ENCODE measurements at places on chromosomes 13 and 19. TPM values are rescaled to one million over a fixed set of nuclear protein-coding genes. Genes with fewer than 3 reads are reported as not detected.

DNA sequence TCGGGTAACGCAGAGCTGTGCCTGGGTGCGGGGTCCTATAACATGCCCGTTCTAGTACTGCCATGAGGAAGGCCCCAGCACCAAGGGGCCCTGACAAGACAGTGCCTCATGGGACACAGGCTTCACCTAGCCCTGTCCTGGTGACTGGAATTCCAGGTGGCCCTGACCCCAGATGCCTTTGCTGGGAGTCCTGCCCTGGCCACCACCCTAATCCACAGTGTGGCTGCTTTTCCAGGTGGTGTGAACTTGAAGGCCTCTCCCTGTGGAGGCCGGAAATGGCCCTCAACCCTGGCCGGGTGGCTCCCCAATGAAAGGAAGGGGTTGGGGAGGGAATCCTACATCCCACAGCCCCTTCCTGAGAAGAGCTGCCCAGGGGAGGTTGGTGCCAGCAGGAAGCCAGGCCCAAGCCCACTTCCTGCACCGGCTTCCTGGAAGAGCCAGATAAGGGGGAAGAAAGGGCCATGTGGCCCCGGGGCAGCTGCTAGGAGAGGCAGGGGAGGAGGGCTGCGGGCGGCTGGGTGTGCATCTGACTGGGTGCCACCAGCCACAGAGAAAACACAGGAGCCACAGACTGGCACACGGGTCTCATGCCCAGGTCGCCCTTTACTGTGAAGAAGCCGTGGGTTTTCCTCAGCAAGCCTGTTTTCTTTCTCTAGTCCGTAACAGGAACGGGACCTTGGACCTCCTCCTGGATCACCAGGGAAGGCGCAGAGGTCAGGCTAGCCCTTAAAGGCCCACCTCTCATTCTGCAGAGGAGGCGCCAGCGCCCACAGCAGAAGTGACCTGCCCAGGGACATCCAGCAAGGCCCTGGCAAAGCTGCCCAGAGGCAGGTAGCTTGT lies 4.7 kb downstream of the LSM4 start:
- no peak for DNase-seq

DNA sequence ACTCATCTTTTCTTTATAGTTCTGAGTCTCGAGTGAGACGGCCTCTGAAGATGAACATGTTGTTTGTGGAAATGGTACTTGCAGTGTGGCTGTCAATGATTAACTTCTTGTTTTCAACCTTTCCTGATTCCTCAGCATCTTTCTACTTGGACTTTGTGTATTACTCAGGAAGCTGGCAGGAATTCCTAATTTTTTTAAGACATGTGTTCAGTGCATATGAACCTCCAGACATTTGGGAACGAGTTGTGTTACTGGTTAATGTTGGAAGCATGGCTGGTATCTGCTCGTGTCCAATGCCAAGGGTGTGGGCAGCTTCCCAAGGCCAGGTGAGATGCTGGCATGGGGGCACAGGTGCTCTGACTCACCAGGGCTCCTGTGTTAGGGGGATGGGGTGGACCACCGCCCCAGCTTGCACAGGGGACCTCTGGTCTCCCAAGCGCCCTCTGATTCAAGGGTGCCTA lies 61.1 kb upstream of the MCF2L start:
- DNase-seq: no peak

DNA sequence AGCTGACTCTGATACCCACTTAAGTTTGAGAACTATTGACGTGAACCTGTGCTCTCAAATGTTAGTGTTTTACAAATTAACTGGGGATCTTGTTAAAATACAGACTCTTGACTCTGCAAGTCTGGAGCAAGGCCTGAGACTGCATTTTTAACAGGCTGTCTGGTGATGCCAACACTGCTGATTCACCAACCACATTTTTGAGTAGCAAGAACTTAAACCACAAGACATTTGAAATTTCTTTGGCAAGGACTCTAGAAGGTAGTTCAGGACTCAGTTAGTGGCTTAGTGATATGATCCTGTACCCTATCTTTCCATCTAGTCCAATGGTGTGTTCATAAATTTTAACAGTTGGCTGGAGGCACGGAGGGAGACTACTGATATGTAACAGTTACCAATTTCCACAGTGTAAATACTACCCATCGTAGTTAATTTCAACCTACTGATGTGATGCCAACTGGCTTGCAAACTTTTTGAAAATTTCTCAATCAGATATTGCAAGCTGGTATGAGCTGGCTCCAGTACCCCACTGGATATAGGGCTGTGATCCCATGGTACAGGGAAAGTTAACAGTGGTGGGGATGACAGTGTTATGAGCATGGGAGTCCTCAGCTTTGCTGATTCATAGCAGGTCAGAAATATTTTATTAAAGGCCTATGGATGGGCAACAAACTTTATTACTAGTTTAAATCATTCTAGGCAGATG lies 255.1 kb downstream of the TBC1D4 start:
- DNase-seq: no peak

DNA sequence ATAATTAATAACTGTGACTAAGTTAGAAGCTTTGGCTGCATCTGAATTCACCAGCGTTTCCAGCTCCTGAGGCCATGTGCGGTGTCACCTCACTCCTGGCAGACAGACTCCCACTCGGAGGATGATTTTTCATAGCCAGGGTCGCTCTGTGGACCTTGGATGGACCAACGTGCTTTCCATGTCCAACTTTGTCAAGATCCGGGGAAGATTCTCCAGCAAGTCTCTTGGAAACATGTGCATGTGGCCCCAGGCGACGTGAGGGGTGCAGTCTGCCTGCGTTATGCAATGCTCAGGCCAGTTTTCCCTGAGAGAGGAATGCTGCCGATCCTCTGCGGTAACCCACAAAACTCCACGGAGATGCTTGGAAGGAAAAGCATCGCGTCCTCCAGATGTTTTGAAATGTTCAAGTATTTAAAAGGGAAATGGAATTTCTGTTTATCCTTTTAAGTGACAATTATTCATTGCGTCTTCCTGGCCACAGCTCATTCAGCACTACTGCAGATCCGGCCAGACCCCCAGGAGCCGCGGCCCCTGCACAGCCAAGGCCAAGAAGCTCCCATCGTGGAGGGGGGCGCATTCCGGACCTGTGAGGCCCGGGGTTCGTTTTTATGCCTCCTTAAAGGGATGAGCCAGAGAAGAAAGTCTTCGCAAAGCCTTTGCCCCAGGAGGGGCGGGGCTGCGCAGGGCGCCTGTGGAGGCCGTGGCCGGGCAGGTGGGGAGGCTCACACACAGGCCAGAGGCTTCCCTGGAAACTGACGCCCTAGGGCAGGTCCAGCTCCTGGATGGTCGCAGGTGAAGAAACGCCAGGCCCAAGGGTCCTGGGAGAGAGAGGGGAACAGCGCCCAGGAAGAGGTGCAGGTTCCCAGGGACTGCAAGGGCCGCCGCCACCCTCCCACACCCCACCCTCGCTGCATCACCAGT lies 46.0 kb downstream of the C13orf46 start:
- DNase-seq: no peak

- DNase-seq: no peak
Observed at GRCh38 chr13:77316430-77316829, 10.5 kb downstream of the MYCBP2 start.

- DNase-seq: no peak
Observed at GRCh38 chr13:62933809-62934208, 1518.2 kb upstream of the PCDH20 start.

DNA sequence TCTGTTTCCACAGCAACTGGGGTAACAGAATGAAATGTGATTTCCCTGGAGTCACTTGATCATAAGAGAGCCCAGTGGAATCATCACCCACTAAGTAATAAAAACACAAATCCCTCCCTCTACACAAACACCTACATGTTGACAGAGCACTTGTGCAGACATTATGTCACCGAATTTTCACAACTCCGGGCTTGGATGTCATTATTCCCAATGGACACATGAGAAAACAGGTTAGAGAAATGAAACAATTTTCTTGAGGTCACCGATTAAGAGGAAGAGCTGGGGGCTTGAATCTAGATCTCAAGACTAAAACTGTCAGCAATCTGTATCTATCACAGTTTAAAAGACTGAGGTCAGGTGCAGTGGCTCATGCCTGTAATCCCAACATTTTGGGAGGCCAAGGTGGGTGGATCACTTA lies 3.1 kb downstream of the XRCC1 start:
- no peak for DNase-seq

- no peak for DNase-seq
Observed at GRCh38 chr19:49422407-49423070, 702 bp downstream of the PTH2 start.

GRCh38 chr13:108919036-108919907 lies 289.9 kb downstream of the MYO16 start:
- DNase-seq: no peak

DNA sequence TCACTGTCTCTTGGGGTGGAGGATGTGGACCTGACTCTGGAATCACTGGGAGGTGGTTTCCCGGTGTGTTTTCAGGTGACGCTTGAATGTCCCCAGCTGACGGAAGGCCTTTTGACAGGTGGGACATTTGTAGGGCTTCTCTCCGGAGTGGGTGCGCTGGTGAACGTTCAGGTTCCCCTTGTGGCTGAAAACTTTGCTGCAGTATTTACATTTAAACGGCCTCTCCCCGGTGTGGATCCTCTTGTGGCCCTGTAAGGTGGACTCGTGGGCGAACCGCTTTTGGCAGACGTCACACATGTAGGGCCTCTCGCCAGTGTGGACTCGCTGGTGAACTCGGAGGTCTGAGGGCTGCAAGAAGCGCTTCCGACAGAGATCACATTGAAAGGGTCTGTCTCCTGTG lies 7.8 kb downstream of the ZSCAN5B start:
- no peak for DNase-seq

GRCh38 chr19:35879770-35880317 lies 11.5 kb downstream of the APLP1 start:
- DNase-seq: peak; percentile 81

DNA sequence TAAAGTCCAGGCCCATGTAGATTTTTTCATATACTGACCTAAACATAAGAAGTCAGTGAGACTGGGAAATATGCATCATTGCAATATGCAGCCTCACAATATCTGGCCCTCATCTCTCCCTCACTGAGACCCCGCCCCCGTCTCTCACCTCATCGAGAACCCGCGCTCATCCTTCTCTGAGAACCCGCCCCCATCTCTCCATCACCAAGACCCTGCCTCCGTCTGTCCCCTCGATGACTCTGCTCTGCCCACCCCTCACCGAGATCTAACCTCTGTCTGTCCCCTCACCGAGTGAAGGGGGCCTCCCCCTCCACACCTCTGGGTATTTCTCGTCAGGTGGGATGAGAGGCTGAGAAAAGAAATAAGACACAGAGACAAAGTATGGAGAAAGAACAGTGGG lies 20.5 kb upstream of the ZNF846 start:
- no peak for DNase-seq

- no peak for DNase-seq
Observed at GRCh38 chr19:45822716-45823115, 7.6 kb upstream of the RSPH6A start.

- DNase-seq: peak; percentile 28
Observed at GRCh38 chr13:107450931-107451330, 764.4 kb downstream of the LIG4 start.

- no peak for DNase-seq
Observed at GRCh38 chr13:99064624-99065234, 86.9 kb upstream of the DOCK9 start.

DNA sequence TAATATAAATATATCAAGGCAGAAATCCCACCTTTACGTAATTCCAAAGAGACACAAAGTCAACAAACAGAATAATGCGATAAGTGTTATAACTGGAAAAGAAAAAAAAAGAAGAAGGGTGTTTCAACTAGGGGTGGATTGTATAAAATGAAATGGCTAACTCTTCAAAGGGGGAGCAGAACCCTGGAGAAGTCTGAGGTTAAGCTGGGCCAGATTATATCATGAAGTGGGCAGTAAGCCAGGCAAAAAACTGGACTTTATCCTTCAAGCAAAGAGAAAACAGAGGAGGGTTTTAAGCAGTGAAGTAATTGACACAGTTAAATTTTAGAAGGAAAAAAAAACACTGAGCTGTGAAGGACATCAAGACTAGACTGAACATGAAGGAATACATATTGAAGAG lies 41.9 kb downstream of the TBC1D4 start:
- no peak for DNase-seq

GRCh38 chr13:79901336-79901735 lies 420.4 kb downstream of the NDFIP2 start:
- no peak for DNase-seq

DNA sequence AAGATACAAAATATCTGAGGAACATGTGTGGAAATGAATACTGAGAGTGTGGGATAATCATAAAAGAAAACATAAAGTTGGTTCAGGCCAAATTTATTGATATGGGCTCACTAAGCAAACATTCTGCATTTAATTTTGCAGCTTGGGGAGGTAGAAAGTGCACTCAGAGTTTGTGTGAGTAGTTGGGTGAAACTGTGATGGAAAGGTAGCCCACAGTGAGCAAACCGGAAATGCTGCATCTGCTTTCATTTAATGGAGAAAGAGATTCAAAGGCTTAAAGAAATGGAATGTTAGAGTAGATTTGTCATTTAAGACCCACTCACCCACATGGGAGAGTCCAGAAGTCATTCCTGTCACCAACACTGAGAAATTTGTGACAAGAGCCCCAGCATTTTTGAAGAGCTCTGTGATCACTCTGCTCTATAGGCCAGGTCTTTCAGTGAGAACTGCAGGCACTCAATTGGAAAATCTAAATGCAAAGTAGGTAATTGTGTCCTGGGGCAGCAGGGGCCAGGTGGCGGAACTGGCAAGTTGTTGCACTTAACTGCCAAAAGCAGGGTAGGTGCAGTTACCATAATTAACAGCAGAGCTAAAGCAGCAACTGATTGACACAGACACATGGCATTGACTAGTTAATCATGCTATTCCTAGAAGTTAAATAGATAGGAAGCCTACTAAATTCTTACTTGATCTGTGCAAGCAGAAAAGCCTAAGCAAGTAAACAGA lies 1228.3 kb upstream of the PCDH20 start:
- DNase-seq: no peak

DNA sequence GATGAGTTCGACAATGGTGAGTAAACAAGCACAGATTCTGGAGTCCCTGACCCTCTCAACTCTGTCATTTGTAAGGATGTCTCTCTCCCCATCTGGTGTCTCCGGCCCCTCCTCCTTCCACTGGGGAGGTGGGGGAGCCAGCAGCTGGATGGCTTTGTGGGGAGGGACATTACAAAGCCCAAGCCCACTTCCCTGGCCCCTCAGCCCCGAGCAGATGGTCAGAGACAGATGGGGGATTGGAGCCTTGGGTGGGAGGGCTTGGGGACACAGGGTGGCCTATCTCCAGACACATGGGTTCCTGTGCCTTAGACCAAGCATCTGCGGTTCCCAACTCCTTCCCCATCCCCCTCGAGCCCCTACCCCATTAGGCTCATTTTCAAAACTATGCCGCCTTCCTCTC lies 2.5 kb downstream of the TIMM50 start:
- DNase-seq: no peak

GRCh38 chr13:94154367-94154766 lies 325.1 kb downstream of the DCT start:
- no peak for DNase-seq

- no peak for DNase-seq
Observed at GRCh38 chr13:37138926-37139325, 33.5 kb upstream of the CSNK1A1L start.

ZNF274 gene
- 20.1 TPM for polyA plus RNA-seq

PGLYRP1 gene
- polyA plus RNA-seq: 0.94 TPM

RGS9BP gene
- 0.10 TPM for polyA plus RNA-seq

FLT3LG gene
- 10.1 TPM for polyA plus RNA-seq

OBI1 gene
- 20.2 TPM for polyA plus RNA-seq

ADGRL1 gene
- polyA plus RNA-seq: 38.4 TPM

MISP gene
- polyA plus RNA-seq: 15.9 TPM

CYP4F2 gene
- not detected for polyA plus RNA-seq

KCNN1 gene
- 2.2 TPM for polyA plus RNA-seq

ATXN8OS gene
- polyA plus RNA-seq: not detected

ACTMAP gene
- 13.4 TPM for polyA plus RNA-seq

S1PR4 gene
- polyA plus RNA-seq: 1.5 TPM
